Ammon's horn (tissue), 1 donor: ENCODE measurements at places on chromosomes 2 and 18.

- no peak for DNase-seq
Measured at GRCh38 chr2:234673961-234674759, 177.3 kb upstream of the ARL4C start.

GRCh38 chr18:44568986-44569385 is 111.7 kb upstream of the SETBP1 start:
- no peak for DNase-seq

DNA sequence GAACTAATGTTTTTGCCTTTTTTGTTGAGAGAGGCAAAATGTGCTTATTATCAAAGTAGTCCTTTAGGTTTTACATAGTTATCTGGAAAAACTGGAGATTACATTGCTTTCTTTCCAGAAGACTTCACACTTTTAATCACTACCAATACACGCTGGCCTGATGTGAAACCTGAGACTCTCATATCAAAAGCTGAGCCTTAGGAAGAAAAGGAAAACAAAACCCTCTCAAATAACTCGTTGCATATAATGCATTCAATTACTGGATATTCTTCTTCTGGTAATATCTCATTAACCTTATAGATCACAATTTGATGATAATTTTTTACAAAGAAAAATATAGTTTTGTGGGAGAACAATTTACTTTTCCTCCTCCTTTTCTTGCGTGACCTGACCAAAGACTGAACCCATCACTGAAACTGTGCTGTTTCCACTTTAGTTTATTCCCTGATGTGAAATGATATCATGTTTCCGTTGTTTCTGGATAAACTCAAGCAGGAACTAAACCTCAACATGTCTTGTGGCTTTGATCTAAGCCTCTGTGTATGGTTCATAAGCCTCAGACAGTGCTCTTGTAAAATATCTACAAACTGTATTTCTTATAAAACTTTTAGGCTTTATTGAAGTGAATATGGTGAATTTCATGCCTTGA is 332.4 kb downstream of the GULP1 start:
- no peak for DNase-seq

DNA sequence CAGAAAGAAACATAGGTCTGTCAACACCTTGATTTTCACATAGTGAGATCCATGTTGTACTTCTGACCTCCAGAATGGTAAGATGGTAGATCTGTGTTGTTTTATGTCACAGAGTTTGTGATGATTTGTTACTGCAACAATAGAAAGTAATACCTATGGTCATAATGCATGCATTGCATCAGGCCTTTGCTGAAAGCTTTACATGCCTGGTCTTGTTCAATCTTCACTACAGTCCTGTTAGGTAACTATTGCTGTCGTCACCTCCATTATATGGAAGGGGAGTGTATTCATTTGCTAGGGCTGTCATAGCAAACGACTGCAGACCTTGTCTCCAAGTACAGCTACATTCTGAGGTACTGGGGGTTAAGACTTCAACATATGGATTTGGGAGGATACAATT is 243.5 kb downstream of the ANAPC1 start:
- DNase-seq = no peak

- no peak for DNase-seq
Measured at GRCh38 chr2:207525296-207525695, 4.5 kb upstream of the CREB1 start.

DNA sequence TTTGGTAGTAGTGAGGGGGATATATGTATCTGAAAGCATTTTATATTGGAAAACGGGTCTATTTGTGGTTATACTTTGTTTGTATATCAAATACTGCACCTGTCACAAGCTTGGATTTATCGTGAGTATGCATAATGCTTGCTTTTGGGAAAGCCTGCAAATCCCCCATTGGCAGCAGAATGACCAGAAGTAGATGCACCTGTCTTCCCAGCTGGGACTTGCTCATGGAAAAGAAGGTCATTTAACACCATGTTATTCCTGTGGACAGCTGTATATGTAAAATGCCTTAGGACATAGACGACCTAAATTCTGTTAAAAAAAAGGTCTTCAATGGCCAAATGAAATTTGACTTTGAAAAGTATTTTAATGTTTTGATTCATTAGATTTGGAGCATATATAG is 599.4 kb downstream of the XIRP2 start:
- DNase-seq = no peak

DNA sequence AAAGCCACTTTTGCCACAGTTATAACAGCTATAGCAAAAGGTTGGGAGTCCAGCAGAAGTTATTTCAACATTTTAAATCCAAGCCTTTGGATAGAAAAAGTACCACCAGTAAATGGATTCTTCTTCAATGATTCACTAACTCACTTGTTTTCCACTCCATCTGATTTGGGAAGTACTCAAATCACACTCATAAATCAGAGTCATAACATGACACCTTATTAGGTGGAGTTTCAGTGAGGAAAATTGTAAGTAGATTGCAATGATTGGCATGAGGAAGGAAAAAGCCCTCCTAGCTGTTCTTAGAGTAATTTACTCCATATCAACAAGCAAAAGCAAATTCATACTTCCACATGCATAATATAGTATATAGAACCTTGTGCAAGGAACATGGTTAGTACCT is 132.9 kb downstream of the NR4A2 start:
- DNase-seq = no peak
